ENCODE measurements at places on chromosomes 5 and 9.
A peak's percentile ranks its signal among the peaks of the same experiment; 100 is the strongest.

- DNase-seq, result peak; percentile 74
These were observed 48.5 kb upstream of the DAB2 start for GRCh38 chr5:39473156-39473775.

DNA sequence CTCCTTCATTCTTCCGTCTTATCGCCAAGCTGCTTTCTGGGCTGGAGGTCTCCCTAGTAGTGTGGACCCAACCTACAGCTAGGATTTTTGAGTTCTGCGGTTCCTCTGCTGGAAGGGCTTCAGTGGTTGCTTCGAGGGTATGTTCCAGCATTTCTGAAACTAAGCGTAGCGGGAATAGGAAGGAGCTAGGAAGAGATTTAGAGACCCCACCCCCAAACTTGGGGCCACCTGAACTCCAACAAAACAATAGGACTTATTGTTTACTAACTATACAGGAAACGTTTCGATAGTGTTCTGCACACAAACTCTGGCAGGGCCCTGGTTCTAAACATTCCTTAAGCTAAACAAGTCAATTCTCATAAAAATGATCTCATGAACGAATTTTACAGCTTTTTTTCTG lies 346.7 kb downstream of the PLK2 start:
- no peak for DNase-seq

- DNase-seq, result no peak
These were observed 63.8 kb upstream of the RARS1 start for GRCh38 chr5:168422431-168422830.

DNA sequence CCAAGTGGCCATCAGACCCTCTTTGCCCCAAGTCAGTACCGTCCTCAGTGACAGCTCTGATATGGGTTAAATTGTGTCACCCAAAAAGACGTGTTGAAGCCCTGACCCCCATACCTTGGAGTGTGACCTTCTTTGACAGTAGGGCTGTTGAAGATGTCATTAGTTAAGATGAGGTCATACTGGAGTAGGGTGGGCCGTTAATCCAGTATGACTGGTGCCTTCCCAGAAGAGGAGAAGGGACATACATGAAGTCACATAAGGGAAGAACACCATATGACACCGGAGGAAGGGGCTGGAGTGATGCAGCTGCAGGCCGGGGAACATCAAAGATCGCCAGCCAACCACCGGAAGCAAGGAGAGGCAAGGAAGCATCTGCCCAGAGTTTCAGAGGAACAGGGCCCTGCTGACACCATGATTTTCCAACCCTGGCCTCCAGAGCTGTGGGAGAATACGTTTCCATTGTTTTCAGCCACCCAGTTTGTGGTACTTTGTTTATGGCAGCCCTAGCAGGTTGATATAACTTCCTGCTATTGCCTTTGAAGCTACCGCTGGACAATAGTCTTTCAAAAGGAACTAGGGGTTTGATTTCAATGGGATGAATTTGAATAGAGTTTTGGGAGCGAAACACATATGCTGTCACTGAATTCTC lies 36.4 kb upstream of the CPEB4 start:
- no peak for DNase-seq

- DNase-seq, result peak; percentile 71
These were observed 603 bp downstream of the TMEM268 start for GRCh38 chr9:114611516-114612271.

DNA sequence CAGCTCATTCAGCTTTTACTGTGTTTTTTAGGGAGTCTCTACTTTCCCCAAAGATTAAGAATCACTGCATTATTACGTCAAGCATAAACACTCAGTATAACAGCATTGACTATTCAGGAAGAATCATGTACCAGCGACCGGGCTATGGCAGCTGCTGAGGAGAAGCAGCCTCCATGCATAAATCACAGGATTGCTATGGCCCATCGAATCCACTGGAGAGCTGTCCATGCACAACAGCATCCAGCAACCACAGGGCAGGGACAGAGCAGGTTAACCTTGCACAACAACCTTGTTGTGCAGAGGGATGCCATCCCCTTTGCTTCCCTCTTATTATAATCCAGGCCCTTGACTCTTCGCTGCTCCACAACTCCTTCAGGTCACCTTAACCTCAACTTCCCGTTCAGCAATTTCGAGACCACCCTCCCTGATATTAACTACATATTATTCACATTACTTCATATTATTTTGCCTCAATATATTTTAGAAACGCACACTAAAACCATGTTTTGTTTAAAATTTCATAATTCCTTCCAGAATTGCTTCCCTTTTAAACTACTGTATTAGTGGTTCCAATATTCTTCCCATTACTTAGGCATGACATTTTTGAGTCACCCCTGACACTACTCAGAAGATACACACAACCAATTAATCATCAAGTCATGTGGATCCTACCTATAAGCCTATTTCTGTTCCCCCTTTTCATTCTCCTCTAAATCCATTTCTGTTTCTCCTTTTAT lies 991 bp downstream of the IARS1 start:
- DNase-seq, result peak; percentile 32

GRCh38 chr9:113176803-113177202 lies 26.0 kb downstream of the SLC31A2 start:
- DNase-seq, result no peak
